Melanocyte of skin (primary cell): ENCODE measurements at places on chromosomes 4 and X. TPM values are rescaled to one million over a fixed set of nuclear protein-coding genes. Genes with fewer than 3 reads are reported as not detected.

The FSTL5 gene
- under 0.01 and 0.93 TPM in 2 replicates for total RNA-seq

The DDIT4L gene
- total RNA-seq: 9.0 and 11.9 TPM in 2 replicates

The HMGN5 gene
- 1.7 and 4.0 TPM in 2 replicates for total RNA-seq

The KDR gene
- total RNA-seq: 0.93 and 4.7 TPM in 2 replicates

The IQCM gene
- total RNA-seq: not detected in 2 replicates

The CTSO gene
- 4.7 and 9.6 TPM in 2 replicates for total RNA-seq

The CXCL1 gene
- total RNA-seq: 125 and 174 TPM in 2 replicates

The RAI2 gene
- total RNA-seq: not detected in 2 replicates

The EGF gene
- 0.77 and 1.7 TPM in 2 replicates for total RNA-seq

The TDO2 gene
- total RNA-seq: 0.36 TPM in 1 of 2 replicates, not detected in the other

The NPY1R gene
- not detected in 2 replicates for total RNA-seq

The EIF1AX gene
- 32.3 and 51.8 TPM in 2 replicates for total RNA-seq

The CLNK gene
- total RNA-seq: not detected in 2 replicates

The GAGE12F gene
- not detected in 2 replicates for total RNA-seq

The RAB39B gene
- total RNA-seq: under 0.01 and 0.36 TPM in 2 replicates

The TMEM150C gene
- total RNA-seq: under 0.01 and 0.15 TPM in 2 replicates

The C4orf36 gene
- 1.4 TPM in 1 of 2 replicates, not detected in the other for total RNA-seq

The CLGN gene
- not detected in 2 replicates for total RNA-seq

The FAM47E gene
- total RNA-seq: 0.34 and 1.5 TPM in 2 replicates

The H2BW2 gene
- total RNA-seq: not detected in 2 replicates

The FHIP1A gene
- total RNA-seq: 0.15 TPM in 1 of 2 replicates, not detected in the other

The MAGEH1 gene
- 17.2 and 30.2 TPM in 2 replicates for total RNA-seq

The GRPR gene
- total RNA-seq: under 0.01 and 0.34 TPM in 2 replicates

The POU3F4 gene
- not detected in 2 replicates for total RNA-seq

The CNKSR2 gene
- total RNA-seq: 1.7 and 2.6 TPM in 2 replicates

The DNAAF6 gene
- not detected in 2 replicates for total RNA-seq

The TMEM35A gene
- total RNA-seq: not detected in 2 replicates

The TACR3 gene
- total RNA-seq: not detected in 2 replicates

The ANOS1 gene
- 0.34 and 2.5 TPM in 2 replicates for total RNA-seq

The CCKAR gene
- not detected in 2 replicates for total RNA-seq

The HHIP gene
- total RNA-seq: not detected in 2 replicates

The GAGE12J gene
- not detected in 2 replicates for total RNA-seq

The GUCY1A1 gene
- total RNA-seq: not detected in 2 replicates

The RNF150 gene
- 16.7 and 18.0 TPM in 2 replicates for total RNA-seq

The CYBB gene
- not detected in 2 replicates for total RNA-seq

The SORCS2 gene
- 0.33 and 0.46 TPM in 2 replicates for total RNA-seq
